ENCODE measurements at places on chromosomes 1 and 21. TPM values are rescaled to one million over a fixed set of nuclear protein-coding genes. Genes with fewer than 3 reads are reported as not detected.

NMNAT2 gene
- 2.2 TPM for total RNA-seq

TMEM35B gene
- total RNA-seq, result 20.5 TPM

UMODL1 gene
- 0.68 TPM for total RNA-seq

AGMAT gene
- total RNA-seq, result 0.19 TPM

TNFRSF4 gene
- total RNA-seq, result 0.19 TPM

FLG gene
- not detected for total RNA-seq

GPR25 gene
- total RNA-seq, result not detected

RNU1-3 gene
- 2,650 TPM for total RNA-seq
